ENCODE measurements at places on chromosomes 5 and 9.

DNA sequence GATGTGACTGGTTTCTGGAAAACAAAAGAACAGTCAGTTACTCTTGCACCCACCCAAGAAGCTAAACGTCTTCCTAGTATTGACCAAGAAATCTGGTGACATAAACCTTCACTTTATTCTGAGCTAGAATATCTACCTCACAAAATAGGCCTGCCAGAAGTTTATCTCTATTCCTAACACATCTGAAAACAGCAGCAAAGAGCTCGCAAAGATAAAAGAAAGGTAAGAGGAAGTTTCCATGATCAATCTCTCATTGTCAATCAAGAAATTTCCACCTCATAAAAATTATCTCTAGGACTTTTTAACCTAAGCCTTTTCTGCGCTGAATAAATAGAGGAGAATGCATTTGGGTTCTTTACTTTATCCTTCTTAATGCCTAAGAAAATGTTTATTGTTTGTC lies 17.3 kb upstream of the ZNF474 start:
- DNase-seq: no peak

DNA sequence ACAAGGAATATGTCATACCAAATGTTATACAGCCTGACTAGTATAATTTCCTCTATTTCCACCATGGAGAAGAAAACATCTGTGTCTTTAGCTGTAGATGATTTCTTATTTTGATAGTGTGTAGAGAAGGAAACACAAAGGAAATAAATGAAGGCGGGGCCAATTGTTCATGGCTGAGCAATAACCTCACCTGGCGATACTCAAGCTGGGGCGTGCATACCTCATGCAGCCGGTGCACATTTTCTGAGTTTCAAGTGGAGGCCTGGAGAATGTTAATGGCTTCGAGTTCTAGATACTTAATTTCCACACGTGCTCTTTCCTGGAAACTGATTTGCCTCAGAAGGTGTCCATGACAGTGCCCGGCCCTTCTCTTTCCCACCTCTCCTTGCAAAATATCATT lies 127.4 kb upstream of the TAF11L2 start:
- DNase-seq: no peak

DNA sequence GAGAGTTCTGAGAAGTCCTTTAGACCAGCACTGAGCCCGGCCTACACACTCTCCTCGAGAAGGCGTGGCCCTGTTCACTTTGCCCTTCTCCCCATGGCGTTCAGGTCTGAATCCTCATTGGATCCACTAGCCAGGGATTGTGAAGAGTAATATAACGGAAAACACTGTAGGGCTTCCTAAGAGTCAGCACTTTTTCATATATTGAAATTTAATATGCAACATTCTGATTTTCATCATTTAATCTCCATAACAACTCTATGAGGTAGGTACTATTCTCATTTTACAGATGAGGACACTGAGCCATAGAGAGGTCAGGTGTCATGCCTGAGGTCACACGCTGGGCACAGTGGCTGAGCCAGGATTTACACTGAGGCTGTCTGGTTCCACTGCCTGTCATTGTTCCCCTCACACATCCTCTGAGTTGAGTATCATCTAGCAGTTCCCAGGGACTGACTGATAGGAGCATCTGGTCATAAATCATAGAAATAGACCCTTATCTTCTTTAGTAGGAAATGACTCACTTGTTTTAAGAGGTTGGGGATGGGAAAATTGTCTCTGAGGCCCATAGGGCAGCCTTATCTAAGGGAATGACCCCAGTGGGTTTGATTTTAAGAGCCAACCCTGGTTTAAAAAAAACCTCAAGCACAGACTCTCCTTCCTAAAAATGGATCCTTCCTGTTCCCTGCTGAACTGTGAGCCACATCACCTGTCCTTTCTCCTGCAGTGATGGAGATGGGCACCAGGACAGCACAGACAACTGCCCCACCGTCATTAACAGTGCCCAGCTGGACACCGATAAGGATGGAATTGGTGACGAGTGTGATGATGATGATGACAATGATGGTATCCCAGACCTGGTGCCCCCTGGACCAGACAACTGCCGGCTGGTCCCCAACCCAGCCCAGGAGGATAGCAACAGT lies 41.2 kb downstream of the THBS4 start:
- no peak for DNase-seq

GRCh38 chr5:127337876-127338275 lies 47.3 kb downstream of the MEGF10 start:
- no peak for DNase-seq

DNA sequence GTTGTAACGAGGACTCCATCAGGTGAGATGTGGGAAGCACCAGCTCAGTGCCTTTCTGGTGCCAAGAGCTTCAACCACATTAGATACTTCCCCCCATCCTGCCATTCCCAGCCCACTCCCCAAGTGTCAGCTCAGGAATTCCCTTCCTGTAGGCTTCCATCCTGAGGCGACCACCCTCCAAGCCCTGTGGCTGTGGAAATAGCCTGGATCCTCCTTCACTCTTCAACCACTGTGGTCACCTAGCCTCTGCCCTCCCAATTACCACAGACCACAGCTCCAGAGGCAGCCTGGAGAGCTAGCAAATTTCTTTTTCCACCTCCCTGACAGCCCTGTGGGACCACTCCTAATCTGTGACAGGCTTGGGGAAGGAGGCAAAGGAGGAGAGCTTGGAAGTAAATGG lies 219.8 kb upstream of the MAP3K1 start:
- no peak for DNase-seq
